Renal pelvis (tissue), 12 donors: ENCODE measurements at places on chromosomes 7 and 10. TPM values are rescaled to one million over a fixed set of nuclear protein-coding genes. Genes with fewer than 3 reads are reported as not detected.

- no peak for DNase-seq
These were observed 8.6 kb downstream of the SHH start for GRCh38 chr7:155803418-155804376.

SEMA3A gene
- 14.7 TPM for polyA plus RNA-seq

GNAI1 gene
- 106 TPM for polyA plus RNA-seq

GRCh38 chr10:87668324-87669074, 8.8 kb downstream of the PAPSS2 start:
- no peak for DNase-seq

AGR3 gene
- 1.3 TPM for polyA plus RNA-seq
